Naive thymus-derived CD4-positive, alpha-beta T cell (primary cell): ENCODE measurements at places on chromosomes 7 and 10.

- DNase-seq, result no peak
Measured at GRCh38 chr7:139035586-139036353, at the start of gene ZC3HAV1L. TSS of gene ZC3HAV1L (minus strand) at chr7:139036042. CDS start at chr7:139036017, 25 bp downstream.

DNA sequence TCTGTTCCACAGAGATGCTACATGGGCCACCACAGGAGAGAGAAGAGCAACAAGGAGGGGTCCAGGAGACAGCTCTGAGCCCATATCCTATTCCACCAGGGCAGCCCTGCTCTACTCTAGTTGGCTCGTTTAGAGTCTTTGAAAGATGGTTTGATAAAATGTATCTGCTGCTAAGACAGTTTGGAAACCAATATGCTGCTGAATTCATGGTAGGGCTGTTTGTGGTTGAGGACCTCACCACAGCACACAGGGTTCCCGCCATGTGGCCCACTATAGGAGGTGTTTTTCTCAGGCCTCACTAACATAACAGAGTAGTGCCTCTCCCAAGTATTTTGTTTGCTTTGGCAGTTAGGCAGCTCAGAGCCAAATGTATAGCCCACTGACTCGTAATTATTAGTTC is 35.8 kb upstream of the ZC3HAV1L start:
- DNase-seq, result no peak

- no peak for DNase-seq
Measured at GRCh38 chr10:73838827-73839226, 27.4 kb upstream of the NDST2 start.

GRCh38 chr10:33661580-33662336 is 327.3 kb upstream of the NRP1 start:
- DNase-seq, result no peak

GRCh38 chr10:69734797-69735468 is 66.8 kb upstream of the COL13A1 start:
- DNase-seq, result no peak

DNA sequence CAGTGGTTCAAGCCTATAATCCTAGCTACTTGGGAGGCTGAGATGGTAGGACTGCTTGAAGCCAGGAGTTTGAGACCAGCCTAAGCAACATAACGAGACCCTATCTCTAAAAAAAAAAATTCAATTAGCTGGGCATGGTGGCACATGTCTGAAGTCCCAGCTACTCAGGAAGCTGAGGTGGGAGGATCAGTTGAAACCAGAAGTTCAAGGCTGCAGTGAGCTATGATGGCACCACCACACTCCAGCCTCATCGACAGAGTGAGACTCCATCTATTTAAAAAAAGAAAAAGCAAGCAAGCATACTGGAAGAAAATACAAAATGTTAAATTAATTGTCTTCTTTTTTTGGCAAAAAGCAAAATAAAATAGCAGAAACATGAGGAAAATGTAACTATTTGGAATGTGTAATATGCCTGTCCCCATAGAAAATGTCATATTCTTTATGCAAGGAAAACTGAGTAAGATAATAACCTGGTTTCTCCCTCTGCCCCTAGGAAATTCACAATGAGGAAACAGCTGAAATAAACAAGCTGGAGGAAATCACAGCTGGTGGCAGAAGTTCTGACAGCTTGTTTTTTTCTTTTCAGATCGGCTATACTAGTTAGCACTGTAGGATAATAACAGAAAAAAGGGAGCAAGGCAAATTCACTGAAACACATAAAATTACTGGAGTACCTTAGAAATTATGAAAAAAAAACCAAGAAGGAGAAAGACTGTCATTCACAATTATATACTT is 48.5 kb downstream of the HERPUD2 start:
- no peak for DNase-seq

- DNase-seq, result no peak
Measured at GRCh38 chr10:122311716-122312115, 40.6 kb downstream of the BTBD16 start.
